ENCODE measurements at places on chromosomes 6 and 20.
A peak's percentile ranks its signal among the peaks of the same experiment; 100 is the strongest.

DNA sequence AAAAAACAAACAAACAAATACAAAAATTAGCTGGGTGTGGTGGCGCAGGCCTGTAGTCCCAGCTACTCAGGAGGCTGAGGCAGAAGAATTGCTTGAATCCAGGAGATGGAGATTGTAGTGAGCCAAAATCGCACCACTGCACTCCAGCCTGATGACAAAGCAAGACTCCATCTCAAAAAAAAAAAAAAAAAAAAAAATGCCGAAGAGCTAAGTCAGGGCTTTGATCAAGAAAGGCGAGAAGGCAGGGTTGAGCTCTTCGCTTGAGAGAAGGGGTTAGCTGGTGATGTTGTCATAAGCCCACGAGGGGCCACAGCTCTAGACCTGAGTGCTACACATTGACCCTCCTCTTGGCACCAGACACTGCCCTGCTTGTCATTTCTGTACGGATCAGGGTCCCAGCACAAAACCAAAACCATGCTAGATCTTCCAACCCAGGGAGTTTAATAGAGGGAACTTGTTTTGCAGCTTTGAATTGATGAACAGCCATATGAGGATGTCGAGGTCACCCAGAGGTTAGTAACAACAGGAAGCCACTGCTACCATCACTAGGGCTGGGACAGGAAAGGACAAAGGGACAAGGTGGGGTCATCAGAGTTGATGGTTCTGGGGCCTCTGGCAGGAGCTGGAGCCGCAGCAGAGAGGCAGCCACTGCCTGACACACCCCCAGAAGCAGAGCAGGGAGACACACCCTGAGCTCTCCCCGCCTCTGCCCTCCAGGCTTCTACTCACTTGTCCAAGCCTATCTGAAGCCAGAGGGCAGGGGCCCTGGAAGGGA is 122.7 kb downstream of the SNX5 start:
- DNase-seq: no peak

GRCh38 chr6:122622479-122622878 is 12.3 kb downstream of the PKIB start:
- no peak for DNase-seq

DNA sequence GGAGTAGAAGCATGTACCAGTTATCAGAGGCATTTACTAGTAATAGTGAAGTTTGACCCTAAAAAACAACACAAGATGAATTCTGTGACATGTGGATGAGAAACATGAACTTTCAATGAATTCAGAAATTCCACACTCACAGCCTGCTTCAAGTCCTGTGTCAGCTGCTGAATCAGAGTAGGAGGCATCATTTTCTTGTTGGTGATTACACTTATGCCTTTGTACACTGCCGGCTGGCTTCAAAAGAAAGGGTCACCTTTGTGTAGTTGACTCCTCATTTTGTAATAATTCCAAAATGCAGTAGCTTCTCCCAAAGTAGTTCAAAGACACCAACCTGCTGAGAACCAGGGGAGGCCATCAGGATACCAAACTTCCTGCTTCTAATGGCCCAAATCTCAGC is 165.5 kb downstream of the BACH2 start:
- DNase-seq: peak; percentile 24

DNA sequence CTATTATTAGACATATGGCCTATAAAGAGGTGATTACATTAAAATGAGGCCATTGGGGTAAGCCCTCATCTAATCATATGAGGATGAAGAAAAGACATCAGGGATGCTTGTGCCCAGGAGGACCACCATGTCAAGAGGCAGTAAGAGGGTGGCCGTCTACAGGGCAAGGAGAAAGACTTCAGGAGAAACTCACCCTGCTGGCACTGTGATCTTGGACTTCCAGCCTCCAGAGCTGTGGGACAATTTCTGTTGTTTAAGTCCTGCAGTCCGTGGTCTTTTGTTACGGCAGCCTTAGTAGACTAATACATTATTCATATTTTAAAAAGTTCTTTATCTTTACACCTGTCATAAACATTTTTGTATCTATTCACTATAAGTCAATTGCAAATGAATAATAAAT is 290.0 kb downstream of the PRL start:
- no peak for DNase-seq

Data from astrocyte of the spinal cord (primary cell).